Cortex of kidney (tissue), 1 donor: ENCODE measurements at places on chromosomes 12 and 14.

- DNase-seq = no peak
These were observed 12.4 kb downstream of the HDAC7 start for GRCh38 chr12:47807338-47807737.

GRCh38 chr14:76613616-76614015 lies 147.7 kb upstream of the VASH1 start:
- DNase-seq = no peak

- no peak for DNase-seq
These were observed 112.5 kb downstream of the ETV6 start for GRCh38 chr12:11761869-11762567.

- no peak for DNase-seq
These were observed 3.5 kb upstream of the RNASE4 start for GRCh38 chr14:20680843-20681347.

DNA sequence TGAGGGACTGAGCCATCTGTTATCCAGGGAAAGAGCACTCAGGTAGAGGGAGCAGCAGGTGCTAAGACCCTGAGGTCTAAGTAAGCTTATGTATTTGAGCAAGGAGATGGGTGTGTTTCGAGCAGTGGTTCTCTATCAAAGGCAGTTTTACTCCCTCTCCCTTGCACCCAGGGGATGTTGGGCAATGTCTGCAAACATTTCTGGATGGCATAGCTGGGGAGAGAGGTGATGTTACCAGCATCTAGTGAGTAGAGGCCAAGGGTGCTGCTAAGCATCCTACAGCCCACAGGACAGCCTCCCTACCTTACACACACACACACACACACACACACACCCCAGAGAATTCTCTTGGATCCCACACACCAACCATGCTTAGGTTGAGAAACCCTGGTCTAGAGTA lies 221.0 kb upstream of the PWP1 start:
- no peak for DNase-seq
